ENCODE measurements at places on chromosomes 1 and 21.

GRCh38 chr1:209611771-209612570 lies 28.5 kb downstream of the CAMK1G start:
- DNase-seq: no peak

GRCh38 chr21:28779914-28780313 lies 212.8 kb downstream of the LTN1 start:
- DNase-seq: no peak

GRCh38 chr1:158354255-158354654 lies 561 bp downstream of the CD1E start:
- no peak for DNase-seq

- DNase-seq: peak; percentile 13
Observed at GRCh38 chr1:220775240-220775853, 11.4 kb upstream of the MTARC1 start.

DNA sequence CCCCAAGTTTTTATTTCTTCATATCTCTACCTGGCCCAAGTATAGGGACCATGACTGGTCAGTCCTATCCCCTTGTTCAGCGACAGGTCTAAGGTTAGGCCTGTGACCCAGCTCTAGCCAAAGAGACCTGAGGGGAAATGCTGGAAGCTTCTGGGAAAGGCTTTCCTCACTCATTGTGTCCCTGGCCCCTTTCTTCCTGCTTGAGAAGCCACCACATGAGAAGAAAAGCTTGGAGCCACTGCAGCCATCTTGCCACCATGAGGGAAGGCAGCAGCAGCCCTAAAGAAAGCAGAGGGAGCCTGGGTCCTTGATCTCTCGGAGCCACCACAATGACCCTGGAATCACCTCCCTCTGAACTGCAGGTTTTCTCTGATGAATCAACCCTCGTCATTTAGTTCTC lies 43.4 kb downstream of the ATF3 start:
- no peak for DNase-seq
